Anterior cingulate cortex (tissue), 58 donors: ENCODE measurements at places on chromosomes 4 and X.

DNA sequence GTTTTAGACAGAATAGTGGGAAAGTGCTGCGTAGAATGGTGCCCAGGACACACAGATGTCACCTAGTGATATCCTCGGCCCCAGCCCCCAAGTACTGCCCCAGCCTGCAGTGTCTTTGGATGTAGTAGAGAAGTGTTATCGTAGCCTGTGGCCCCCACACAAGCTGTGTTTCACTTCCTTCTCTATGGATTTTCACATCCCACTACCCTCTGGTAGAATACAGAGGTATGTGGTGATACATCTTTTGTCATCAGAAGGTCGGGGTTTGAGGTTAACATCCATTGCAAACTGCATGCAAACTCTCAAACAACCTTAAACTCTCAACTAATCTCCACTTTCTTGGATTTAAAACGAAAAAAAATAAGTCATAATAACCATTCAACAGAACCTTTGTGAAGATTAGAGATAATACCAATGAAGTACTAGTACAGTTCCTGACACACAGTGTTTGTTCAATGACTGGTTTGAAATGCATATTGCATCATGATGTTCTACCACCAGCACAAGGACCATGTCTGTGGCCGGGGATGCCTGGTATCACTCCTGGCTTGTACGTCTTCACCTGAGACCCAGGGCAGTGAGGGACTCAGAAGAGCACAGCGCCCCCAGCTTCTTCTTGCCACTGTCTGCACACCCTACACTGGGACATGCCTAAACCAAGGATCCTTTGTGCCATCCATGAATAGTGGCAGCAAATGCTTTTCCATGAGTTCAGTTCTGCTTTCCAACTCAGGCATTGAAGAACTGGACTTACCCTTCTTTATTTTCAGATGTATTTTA is 267.3 kb downstream of the DCTD start:
- DNase-seq: no peak

- DNase-seq: no peak
Measured at GRCh38 chr4:165612936-165613335, 234.1 kb downstream of the CPE start.

DNA sequence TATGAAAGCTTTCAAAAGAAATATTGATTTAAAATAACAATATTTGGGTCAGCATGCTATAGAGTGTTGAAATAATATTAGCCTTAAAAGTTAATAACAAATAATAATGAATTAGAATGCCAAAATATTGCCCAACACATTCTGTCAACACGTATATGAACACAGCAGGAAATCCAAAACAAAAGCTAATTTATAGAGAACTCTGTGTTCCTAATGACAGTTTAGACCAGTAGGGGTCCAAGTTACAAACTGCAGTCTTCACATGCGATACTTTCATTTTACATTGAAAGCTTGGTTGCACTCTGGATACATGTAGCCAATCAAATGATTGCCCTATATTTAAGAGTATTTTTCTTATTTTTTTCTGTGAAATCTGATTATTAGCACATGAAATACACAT is 274.4 kb downstream of the DCTD start:
- DNase-seq: no peak

DNA sequence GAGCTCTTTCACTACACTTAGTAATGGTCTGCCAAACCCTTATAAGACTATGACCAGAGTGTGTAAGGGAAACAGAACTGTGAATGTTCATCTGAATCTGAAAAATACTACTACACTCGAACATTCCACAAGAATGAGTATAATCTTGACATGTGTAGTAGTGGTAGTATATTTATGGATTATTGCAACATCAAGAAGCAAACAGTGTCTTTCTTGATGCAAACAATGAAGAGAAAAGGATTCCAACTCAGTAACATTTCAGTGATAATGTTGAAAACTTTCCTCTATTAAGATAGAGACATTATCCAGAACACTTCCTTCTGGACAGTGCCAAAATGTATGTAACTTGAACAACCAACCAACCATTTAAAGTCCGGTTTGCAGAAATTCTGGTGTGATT is 394.7 kb upstream of the CPEB2 start:
- no peak for DNase-seq

GRCh38 chrX:153750127-153750774 is 13.8 kb upstream of the PLXNB3 start:
- DNase-seq: no peak

DNA sequence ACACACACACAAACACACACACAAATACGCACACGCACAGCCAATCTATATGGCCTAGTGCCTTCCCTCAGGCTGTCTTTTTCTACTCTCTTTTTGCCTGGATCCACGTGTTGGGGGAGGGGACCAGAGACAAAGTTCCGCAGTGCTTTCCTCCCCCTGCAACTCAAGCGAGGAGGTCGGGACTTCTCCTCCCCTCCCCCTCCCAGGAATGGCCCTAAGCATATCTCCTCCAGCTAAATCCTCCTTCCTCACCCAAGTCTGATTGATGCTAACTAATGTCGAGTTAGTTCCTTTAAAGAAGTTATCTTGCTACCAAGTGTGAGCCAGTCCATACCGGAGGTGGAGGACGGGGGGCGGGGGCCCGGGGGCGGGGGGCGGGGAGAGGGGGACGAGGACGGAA is 141.2 kb upstream of the ZIC3 start:
- DNase-seq: no peak

DNA sequence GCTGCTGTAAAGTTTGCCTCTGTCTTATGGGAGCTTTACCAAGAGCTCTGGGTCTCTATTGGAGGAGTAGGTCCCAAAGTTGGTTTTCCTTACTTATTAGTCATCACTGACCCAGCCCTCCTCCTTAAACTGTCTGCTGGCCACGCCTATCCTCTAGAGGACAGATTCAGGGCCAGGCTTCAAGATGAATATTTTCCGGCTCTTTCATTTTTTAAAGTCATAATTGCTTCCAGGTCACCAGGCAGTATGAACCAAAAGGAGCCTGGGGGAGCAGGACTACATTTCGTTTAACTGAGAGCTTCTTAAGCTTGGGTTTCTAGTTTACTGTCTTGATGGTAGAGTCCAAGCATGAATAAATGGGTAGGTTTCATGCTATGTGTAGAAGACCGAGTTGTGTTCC is 13.7 kb downstream of the BCORL1 start:
- no peak for DNase-seq

DNA sequence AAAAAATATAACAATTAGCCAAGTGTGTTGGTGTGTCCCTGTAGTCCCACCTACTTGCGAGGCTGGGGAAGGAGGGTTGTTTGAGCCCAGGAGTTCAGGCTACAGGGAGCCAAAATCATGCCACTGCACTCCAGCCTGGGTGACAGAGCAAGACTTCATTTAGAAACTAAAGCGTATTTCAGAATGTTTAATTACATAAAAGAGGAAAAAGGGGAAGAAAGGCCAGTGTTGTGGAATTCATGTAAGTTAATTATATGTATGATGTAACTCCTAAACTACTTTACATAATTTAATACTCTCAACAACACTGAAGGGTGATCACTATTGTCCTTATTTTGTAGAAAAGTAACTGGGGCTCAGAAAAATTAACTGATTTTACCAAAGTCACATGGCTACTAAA is 67.2 kb upstream of the HOPX start:
- DNase-seq: no peak

GRCh38 chr4:80204433-80205011 is 7.2 kb downstream of the PRDM8 start:
- DNase-seq: no peak

DNA sequence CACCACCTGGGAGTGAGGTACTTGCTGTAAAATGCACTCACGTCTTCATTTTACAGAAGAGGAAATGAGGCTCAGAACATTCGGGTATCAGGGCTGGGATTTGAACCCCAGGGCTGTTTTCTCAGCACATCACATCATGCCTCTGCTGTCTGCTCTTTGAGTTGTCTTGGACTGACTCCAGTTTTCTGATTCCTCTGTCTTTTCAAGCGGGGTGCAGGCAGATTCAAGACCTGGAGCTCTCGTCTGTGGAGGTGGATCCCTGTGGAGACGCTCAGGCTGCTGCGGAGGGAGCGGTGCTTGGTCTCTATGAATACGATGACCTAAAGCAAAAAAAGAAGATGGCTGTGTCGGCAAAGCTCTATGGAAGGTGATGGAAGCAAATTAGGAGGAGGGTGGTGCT is 6.3 kb downstream of the LAP3 start:
- DNase-seq: no peak

GRCh38 chr4:186624951-186625350 is 69.6 kb upstream of the MTNR1A start:
- no peak for DNase-seq
